Stimulated activated CD8-positive, alpha-beta memory T cell treated with anti-CD3 and anti-CD28 coated beads, Interleukin-4, amount 100 ng/mL, for 4 hours (primary cell): ENCODE measurements at places on chromosomes 4 and X.

- no peak for DNase-seq
Observed at GRCh38 chr4:110231869-110232268, 33.5 kb upstream of the ELOVL6 start.

DNA sequence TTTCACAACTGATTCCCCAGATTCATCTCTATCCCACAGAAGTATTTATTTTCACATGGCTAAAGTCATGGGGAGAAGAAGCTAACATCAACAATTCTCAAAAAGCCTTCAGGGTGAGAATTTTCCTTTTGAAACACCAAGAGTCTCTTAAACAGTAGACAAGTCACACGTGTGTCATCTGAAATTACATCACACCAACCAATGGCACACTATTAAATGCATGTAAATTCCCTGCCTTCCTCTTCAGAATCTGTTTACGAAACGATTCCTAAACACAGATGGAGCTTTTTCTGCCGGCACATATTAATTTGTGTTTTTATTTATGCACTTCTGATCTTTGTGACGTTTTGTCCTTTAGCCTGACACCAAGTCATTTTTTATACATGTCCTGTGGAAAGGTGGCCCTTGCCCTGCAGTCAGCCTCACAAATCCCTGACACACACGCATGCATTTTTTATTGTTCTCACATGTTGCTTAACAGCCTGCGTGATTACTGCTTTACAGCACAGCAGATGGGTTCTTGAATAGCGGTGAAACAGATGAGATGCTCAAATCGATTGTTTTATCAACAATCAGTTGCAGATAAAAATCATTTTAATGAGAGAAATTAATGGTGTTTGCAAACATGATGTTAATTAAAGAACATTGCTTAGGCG lies 735.9 kb upstream of the TENM3 start:
- no peak for DNase-seq

GRCh38 chr4:145694929-145695328 lies 15.0 kb downstream of the C4orf51 start:
- no peak for DNase-seq

GRCh38 chrX:6758234-6758633 lies 223.3 kb upstream of the VCX3A start:
- DNase-seq: no peak

- no peak for DNase-seq
Observed at GRCh38 chr4:1879485-1879884, 8.3 kb downstream of the NSD2 start.

GRCh38 chr4:71882113-71882841 lies 98.4 kb upstream of the GC start:
- no peak for DNase-seq

DNA sequence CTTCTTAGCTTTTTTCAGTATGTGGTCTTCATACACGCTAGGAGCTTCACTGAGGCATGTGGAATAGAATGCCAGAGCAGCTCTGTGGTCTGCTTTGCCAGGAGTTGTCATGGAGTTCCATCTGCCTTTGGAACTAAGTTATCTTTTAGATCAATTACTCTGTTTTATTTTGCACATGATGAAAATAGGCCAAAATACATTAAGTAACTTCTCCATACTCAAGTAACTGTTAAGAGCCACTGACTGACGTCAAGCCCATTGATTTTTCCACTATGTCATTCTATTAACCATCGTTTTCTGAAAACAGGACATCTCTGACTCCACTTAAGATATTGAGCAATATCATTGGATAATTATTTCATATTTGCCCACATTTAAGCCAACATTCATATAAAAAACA lies 415.1 kb upstream of the MAD2L1 start:
- no peak for DNase-seq

- DNase-seq: no peak
Observed at GRCh38 chr4:138686106-138686835, 329.3 kb upstream of the NOCT start.

- DNase-seq: no peak
Observed at GRCh38 chrX:150119323-150119722, 181.0 kb upstream of the EOLA2 start.

- DNase-seq: no peak
Observed at GRCh38 chrX:140672840-140673731, 36.5 kb upstream of the LINC00632 start.

DNA sequence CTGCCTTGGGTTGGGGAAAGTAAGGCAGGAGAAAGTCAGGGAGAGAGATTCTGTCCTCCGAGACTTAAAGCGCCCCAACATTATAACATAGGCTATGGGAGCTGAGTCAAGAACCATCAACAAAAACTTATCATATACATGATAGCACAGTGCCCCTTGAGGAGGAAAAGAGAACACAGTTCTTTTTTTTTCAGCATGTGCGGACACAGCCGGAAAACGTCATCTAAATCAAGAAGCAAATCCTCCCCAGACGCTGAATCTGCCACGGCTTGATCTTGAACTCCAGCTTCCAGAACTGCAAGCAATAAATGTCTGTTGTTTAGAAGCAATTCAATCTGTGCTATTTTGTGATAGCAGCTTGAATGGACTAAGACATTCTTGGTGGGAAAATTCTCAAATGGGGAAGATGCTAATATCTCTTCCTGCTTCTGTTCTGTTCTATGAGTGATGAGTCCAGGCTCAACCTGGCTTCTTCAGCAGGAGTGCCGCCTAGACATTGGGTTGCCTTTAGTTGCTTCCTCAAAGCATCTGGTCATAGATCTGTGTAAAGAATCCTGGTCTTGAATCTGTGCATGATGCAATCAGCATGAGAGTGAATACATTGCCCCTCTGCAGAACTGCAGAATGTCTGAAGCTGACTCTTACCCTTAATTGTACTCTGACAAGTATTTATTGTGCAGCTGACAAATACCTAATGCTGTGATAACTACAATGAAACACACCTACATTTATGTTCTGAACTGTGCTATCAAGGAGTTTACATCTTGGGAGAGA lies 549.8 kb upstream of the PRKX start:
- no peak for DNase-seq

DNA sequence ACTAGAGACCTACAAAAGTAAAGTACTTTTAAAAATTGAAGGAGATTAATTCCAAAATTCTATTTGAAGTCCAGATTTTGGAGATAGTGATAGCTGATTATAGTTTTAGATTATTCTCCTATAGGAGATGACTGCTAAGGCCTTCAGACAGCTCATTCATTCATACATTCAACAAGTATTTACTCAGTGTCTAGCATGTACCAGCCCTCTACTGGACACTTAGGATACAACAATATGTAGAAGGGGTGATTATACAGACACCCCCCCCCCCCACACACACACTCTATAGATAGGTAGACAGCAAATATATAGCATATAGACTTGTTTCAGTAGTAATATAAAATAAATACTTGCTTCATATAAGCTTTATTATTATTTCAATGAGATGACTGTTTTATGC lies 60.4 kb upstream of the TAF9B start:
- no peak for DNase-seq

DNA sequence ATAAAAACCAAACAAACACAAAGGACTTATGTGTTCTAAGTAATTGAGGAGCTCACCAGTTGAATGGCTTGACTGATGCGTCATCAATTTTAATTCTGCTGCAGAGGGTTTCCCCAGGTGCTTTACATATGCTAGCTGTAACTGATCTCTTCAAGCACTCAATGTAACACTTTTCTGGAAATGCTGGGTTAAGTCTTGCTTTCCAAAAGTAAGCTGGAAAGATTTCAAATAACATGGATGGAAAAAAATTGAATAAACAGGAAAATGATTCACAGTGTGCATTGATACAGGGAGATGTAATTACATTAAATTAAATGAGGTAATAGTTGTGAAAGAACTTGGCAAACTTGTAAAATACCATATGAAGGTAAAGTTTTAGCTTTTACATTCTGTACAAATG lies 186.7 kb upstream of the WDFY3 start:
- no peak for DNase-seq

DNA sequence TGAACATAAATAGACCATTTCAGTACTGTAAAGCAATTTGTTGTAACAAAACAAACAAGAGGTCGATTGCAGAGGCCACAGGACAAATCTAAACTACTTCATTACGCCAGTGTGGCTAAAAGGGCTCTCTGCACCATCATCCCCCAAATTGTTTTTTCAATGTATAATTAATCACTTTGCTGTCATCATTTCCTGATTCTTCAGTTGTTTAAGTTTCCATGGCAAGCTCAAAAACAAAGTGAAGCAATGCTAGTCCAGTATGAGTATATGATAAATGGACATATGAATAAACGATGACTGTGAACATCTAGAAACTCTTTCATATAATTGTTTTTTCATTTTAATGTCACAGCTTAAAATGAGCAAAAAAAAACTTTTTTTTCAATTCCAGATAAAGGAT lies 235.4 kb upstream of the FGF13 start:
- no peak for DNase-seq

- DNase-seq: no peak
Observed at GRCh38 chr4:140648716-140649308, 80.1 kb upstream of the UCP1 start.

DNA sequence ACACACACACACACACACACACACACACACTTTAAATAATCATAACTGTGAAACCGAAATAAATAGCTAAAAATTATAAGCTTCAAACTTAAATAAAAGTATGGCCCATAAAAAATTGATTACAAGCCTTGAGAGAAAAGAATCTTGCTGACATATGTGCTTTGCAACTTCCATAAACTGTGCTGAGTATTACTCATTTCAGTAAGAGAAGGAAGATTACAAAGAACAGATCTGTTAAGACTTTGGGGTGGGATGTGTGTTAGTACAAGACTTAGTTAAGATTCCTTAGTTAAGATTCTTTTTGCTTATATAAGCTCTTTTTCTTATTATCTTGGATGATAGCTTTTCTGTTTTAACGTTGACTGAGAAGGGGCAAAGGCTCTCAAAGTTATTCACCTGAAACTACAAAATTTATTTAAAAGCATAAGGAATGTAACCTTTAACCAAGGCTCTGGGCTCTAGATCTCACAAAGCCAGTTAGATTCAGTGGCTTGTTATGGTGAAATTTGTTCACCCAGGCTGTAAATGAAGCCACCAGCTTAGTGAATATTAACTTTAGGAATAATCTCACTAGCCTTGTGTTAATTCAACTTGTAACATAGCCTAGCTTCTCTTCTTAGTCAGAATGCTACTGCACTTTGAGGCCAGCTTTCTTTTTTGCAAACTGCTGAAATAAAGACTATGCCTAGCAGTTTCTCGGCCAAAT lies 58.2 kb downstream of the ARSJ start:
- no peak for DNase-seq

DNA sequence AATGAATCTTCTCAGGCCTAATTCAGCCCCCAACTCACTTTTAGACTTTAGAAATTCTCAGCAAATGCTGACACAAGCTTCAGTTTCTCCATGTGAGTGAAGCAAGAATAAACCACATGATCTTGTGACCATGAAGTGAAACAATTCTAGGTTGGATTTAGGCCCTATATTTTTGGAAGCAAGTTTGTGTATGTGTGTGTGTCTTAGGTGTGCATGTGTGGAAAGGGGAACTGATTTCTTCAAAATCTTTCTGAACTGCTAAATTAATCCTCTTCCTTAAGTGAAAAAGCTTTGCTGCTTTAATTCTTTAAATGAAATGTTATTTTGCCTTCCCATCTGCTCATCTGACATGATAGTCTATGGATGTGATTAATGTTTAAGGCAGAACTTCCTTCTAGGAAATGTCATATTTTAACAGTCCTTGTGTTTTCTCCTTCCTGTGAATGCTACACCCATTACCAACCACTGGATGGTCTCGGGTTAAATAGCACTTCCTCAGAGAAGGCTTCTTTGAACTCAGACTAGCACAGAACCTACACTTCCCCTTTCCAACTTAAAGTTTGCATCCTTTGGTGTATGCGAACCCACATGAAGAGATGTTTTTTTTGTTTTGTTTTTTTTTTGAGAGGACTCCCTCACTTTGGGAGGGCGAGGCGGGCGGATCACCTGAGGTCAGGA lies 1.2 kb upstream of the TMEM144 start:
- no peak for DNase-seq

DNA sequence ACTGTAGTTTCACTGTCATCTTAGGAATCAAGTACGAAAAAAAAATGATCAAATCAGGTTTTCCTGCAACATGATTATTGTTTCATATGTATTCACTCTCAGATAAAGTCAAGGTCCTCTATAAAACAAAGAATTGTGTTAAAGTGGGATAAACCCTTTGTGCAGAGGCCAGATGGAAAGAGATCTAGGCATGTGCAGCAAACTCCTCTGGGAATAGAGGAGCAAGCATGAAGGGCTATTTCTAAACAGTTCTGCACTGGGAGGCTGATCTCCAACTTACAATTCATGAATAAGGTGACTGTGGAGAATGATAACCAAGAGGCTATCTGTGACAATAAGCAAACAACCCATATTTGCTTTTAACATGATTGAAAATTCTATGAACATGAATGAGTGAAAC lies 2.4 kb upstream of the WDFY3 start:
- DNase-seq: no peak

- DNase-seq: no peak
Observed at GRCh38 chr4:6769233-6769988, 13.1 kb upstream of the KIAA0232 start.

DNA sequence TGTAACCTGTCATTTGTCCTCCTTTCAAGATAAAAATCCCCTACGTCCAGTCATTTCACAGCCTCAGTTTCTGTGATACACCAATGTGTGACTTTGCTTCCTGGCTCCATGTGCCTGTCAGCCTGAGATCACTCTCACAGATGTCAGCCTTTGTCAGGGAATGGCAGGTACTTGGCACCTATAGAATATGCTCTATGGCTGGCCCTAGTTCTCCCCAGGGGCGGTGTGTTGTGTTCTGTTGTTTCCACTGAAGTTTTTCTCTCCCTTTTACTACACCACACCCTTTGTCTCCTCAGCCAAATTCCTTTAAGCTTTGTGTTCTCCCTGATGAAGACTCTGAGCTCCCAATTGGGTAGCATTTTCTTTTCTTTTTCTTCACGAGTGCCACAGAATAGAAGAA lies 81.7 kb downstream of the ALPK1 start:
- no peak for DNase-seq

DNA sequence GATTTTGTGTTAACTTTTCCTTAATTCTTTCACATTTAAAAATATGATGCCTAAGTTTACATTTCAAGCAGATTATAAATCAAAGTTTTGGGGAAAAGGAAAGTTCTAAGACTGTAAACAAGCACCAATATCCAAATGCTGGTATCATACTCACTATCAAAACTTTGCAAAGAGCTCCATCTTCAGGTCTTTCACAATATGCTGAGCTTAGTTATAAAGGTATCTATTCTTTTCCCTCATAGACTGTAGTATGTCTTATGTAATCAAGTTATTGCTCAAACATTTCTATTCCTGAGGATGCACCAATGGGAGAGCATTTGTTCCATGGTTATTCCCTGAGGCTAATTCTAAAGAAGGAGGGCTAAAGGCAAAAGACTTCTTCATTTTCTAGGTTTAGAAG lies 207.9 kb upstream of the FAM241A start:
- DNase-seq: no peak

- no peak for DNase-seq
Observed at GRCh38 chr4:51825341-51825740, 17.6 kb upstream of the DCUN1D4 start.

DNA sequence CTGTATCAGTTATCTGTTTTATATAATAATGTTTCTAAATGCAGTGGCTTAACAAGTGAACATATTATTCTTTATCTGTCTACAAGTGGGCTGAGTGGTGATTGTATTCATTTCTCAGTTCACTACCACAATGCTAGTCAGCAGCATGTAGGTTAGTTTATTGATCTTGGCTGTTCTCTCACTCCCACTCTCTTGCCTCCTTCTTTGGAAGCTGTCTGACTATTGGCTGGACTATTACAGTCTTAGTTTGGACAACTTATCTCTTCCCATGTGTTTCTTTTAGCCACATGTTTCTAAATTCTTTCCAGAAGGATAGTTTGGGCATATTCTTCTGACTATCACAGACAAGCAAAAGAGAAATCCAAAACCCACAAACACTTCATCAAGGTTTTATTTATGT lies 459.5 kb upstream of the AGA start:
- DNase-seq: no peak
